ENCODE measurements at places on chromosomes 12 and 14.

- DNase-seq, result no peak
These were observed 57.0 kb upstream of the DIO3 start for GRCh38 chr14:101504096-101504948.

- no peak for DNase-seq
These were observed 56.4 kb upstream of the NEDD1 start for GRCh38 chr12:96850676-96851075.

DNA sequence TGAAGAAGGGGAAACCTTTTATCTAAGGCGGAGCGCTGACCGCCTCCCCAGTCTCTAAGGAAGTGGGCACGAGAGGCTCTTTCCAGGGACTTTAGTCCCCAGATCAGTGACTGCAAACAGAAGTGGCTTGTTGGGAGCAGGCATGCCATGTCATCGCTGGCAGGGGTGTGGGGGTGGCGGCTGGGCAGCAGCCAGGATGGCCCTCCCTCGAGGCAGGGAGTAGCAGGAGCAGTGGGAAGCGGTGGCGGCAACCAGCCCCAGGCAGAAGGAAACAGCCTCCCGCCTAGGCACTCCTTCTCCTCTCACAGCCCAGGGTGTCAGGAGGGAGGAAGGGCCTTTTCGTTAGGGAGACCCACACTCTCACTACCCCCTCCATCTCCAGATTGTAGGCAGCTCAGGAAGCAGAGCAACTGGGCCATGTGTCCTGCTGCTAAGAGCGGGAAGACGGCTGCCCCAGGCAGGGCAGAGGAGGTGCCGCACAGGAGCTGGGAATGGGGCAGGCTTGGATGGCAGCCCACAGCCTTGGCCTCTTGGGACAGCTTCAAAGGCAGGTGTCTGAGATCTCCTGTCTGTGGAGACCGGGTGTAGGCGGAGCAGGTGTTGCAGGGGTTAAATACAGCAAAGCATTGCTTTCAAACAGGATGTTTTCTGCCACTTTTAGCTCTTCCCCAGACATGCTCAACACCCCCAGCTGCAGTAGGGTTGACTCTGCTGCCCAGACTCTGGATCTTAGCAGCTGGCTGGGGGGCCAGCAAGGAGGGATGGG, 21.8 kb downstream of the VDR start:
- DNase-seq, result no peak

GRCh38 chr12:80679346-80680131, 27.9 kb upstream of the MYF6 start:
- DNase-seq, result no peak

- peak; percentile 24 for DNase-seq
These were observed 41.6 kb downstream of the UBE3B start for GRCh38 chr12:109518820-109519665.

GRCh38 chr14:68249661-68250451, 430.3 kb downstream of the RAD51B start:
- DNase-seq, result no peak

DNA sequence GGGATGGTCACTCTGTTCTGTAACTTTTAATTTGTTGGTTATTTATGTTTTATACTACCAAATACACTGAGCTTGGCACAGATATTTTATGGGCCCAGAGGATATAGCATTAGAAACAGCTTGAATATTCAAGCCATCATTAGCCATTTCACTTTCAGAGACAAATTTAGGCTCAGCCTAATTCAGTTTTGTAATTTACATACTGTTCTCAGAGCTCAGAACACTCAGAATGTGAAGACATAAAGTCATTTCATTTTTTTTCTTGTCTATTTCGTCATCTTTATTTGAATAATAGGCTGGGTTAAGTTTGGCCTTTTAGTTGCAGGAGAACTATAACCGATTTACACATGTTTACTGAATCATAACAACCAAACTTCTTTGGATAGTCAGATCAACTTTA, 361.7 kb downstream of the SNAPC1 start:
- DNase-seq, result no peak

- DNase-seq, result no peak
These were observed 352.2 kb upstream of the FBXO33 start for GRCh38 chr14:39784461-39784860.

- no peak for DNase-seq
These were observed 2.4 kb upstream of the NKX2-1 start for GRCh38 chr14:36522347-36522971.

DNA sequence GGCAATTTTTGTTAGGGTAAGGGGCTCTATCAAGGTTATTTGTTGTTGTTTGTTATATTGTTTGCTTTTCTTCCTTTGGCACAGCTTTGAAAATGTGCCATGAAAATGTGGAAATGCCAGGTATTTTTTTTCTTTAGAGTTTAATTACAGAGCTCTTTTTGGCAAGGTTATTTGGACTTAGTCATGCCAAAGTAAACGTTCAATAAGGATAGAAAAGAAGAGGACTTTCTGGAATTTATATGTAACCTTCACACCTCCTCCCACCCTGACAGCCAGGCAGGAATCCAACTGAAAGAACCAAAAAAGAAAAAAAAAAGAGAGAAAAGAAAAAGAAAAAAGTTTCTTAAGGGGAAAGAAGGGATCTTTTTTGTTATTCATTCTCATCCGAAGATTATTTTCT, 217.8 kb downstream of the KITLG start:
- no peak for DNase-seq

- no peak for DNase-seq
These were observed 78.8 kb upstream of the FAR2 start for GRCh38 chr12:29070309-29070708.

DNA sequence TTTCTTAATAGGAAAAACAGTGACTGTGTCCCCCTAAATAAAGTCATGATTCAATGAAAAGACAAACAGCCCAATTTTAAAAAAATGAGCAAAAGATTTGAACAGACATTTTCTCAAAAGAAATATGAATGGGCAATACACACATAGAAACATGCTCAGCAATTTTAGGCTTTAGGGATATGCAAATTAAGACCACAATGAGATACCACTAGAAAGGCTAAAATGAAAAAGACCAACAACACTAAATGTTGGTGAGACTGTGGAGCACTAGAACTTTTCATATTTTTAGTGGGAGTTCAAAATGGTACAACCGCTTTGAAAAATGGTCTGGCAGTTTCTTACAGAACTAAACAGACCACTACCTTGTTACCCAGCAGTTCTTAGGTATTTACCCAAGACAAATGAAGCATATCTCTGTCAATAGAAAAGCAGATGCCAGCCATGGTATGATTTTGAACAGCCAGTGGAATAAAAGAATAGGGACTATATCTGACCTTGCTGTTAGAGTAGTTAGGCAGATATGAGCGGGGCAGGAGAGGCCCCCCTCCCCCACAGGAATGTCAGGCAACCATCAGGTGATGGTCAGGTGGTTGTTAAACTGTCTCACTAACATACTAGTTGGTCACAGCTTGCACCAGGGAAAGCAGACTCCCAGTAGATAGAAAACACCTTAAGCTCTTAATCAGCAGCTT, 108.8 kb downstream of the PRKCH start:
- no peak for DNase-seq

GRCh38 chr14:34794941-34795340, 80.2 kb downstream of the BAZ1A start:
- DNase-seq, result no peak

GRCh38 chr14:74695406-74695805, 17.5 kb downstream of the AREL1 start:
- DNase-seq, result no peak

GRCh38 chr14:35292770-35293561, 784 bp downstream of the PSMA6 start:
- no peak for DNase-seq

GRCh38 chr14:29554335-29554734, 373.3 kb downstream of the PRKD1 start:
- no peak for DNase-seq

GRCh38 chr12:67280572-67280971, 11.4 kb downstream of the CAND1 start:
- no peak for DNase-seq

DNA sequence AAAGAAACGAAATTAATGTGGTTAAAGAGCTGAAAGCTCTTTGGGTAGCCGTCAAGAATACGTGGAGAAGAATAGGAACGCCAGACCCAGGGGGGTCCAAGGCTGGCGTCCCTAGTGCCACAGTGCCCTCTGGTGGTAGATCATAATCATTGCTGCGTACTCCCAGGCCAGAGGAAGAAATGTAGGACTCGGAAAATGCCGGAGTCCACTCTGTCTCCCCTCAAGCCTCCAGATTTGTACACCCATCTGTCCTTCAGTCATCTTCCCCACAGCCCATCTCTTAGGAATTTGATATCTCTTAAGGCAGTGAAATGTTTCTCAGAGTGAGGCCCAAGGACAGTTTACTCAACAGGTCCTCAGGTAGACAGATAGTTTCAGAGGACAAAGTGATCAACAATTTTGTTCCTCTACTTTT, 25.4 kb upstream of the PLEKHG6 start:
- peak; percentile 12 for DNase-seq

DNA sequence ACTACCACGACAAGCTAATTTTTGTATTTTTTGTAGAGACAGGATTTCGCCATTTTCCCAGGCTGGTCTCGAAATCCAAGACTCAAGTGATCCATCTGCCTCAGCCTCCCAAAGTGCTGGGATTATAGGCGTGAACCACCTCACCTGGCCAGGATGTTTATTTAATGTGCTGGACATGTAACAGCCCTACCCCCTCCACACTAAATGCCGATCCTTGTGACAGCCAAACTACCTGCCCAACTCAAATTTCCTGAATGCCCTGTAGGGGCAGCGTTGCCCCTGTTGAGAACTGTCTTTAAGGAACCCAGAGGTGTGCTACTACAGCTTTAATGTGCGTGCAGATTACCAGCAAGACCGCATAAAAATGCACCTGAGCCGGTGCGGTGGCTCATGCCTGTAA, 48.1 kb downstream of the KCNK13 start:
- no peak for DNase-seq

DNA sequence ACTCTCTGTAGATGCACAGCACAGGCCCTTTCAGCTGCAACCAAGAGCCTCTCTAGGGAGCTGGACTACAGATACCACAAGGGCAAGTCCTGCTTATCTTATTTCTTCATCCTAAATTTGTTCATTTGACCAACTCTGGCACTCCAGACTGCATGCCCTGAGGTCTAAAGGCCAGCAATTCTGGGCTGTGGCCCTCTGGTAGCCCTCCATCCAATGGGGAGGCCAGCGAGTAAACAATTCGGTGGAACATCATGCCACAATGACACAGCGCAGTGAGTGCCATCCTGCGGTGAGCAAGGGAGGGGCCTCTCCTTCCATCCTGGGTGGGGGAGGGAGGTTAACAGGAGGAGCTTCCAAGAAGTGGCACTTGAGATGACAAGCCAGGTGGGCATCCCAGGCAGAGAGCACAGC, 652 bp upstream of the SELPLG start:
- DNase-seq, result no peak

DNA sequence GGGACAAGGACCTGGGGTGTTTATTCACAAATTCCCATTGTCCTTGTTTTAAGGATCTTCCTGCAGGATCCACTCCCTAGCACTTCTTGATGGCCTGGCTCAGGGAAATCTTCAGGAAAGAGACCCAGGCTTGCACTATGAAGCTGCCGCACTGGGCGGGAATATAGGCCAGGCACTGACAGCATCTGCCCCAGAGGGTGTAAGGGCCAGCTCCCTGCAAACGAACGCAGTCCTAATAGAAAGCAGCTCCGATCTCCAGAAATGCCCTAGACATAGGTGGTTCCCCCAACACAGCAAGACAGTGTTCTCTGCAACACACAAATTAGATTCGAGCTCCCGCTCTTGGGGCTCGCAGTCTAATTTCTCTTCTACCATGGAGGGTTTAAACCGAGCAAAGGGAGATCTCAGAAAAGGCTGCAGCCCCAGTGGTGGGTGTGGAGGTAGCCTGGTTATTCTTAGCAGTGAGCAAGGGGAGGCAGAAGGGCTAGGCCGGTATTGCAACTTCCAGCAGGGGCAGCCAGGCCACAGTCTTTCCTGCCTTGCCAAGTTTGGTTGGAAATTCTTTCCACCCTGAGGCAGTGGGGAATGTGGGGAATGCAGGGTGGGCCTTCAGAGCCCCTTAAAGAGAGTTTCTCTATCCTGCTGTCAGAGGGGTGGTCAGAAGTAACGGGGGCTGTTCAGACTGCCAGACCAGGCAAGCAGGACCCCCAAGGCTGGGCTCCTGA, 16.1 kb upstream of the WSCD2 start:
- no peak for DNase-seq

- no peak for DNase-seq
These were observed 28.6 kb downstream of the SLC35F4 start for GRCh38 chr14:57837267-57837666.

DNA sequence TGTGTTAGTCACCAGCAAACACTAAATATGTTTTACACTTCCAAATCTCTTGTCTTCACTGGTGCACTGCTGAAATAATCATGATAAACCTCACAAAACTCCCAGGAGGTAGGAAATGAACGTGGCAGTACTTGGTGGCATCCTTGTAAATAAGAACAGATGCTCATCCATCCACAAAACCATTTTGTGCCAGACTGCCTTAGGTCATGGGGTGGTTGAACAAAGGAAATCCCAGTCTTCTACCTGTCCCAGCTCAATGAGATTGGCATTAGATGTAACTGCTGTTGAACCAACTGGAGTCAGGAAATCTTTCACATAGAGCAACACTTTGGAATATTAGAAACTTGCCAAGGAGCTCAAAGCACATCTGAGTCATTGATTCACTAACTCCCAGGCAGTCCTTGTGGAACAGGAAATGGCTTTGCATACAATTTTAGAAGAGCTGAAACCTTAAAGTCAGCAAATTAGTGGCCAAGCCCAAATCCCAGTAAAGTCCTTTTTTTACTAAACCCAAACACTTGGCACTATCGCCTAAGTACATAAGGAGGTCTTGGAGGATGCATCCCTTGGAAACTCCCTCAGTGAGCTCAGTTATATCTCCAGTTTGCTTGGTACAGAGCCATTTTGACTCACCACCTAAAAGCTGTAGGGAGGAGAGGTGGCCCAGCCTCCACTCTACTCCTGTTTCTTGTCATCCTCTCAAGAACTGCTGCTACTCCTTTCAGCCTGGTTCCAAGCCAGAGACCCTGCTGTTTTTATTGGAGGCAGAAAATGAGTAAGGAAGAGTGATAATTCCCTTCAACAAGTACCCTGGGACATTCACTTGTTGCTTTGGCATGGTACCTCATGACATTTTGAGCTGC, 208.0 kb downstream of the NOVA1 start:
- DNase-seq, result no peak

DNA sequence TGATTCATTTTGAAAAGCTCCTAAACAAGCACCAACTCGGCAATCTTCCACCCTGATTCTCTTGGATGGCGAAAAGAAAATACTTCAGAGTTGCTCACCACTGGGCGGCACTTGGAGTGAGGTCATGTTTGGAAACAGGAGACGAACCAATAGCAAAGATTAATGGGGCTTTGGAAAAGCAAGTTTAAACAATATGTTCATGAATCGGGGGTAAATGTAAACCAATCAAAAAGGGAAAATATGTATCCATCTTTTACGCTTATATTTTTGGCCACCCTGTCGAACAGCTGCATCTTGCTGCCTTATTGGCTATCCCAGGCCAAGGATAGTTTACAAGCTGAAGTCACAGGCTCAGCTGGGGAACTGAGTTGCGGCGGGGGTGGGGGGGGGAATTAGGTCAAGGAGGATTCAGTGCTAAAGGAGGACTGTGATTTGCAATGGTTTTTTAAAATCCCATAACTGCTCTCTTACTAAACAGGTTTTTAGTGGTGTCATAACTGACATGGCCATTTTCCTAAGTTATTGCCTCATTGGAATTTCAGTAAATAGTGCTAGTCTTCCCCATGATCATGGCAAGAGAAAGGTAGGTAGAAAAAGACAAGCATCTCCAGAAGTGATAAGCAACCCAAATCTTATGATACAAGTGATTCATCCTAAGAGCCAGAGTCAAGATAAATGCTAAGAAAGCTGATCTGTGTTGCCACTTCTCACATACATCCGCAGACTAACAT, 210.6 kb downstream of the PHLDA1 start:
- no peak for DNase-seq

Measured in stimulated activated CD8-positive, alpha-beta memory T cell treated with anti-CD3 and anti-CD28 coated beads, Interleukin-4, amount 100 ng/mL, for 4 hours (primary cell).